Stimulated activated CD4-positive, alpha-beta T cell treated with anti-CD3 and anti-CD28 coated beads, TNF-alpha, amount 100 ng/mL, for 24 hours (primary cell): ENCODE measurements at places on chromosomes 12 and 14.

DNA sequence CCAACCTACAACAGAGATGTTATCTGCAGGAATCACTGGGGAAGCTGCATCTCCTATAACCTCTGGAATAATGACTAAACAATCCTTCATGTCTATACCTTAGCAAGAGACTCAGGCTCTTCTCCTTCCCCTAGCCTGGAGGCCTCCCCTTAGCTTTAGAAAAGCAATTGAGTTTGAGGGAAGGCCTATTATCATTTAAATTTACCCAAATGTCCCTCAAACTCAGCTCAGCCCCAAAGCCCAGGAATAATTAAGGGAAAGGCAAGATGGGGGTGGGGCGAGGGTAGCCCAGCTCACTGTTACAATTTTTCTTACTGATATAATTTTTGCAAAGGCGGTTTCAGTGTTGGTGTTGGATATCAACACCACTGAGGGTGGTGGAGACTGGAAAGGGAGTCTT lies 151.4 kb upstream of the EEA1 start:
- no peak for DNase-seq

DNA sequence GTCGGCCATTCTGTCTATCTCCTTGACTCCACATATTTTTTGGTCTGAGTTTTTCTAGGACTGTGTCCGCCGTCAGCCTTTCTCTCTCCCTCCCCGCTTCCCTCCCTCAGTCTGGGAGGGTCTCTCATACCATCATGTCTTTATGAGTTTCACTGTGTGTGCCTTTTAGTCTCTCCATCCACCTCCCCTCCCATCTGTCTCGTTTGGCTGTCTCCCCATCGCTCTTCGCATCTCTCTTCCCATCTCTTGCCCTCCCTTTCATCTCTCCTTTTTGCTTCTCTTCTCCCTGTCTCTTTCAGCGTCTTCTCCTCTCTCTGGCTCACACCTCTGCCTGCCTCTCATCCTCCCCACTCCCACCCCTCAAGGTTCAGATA lies 6.9 kb upstream of the CISTR start:
- DNase-seq, result no peak

- no peak for DNase-seq
These were observed 199.0 kb downstream of the DUSP6 start for GRCh38 chr12:89153341-89153740.

DNA sequence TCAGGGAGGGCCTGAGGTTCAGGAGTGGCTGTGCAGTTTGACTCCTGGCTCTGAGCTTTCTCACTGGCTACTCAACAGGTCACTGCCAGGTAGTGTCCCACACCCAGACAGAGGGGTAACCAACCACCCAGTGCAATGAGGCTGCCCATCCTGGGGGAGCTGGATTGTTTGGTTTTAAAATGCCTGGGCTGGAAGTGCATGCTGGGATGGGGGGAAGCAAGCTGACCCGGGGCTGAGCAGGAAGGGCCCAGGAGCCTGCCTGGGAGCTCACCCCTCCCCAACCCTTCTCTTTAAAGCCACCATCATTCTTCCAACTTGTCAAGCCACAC lies 12.6 kb upstream of the ABHD12B start:
- DNase-seq, result no peak

DNA sequence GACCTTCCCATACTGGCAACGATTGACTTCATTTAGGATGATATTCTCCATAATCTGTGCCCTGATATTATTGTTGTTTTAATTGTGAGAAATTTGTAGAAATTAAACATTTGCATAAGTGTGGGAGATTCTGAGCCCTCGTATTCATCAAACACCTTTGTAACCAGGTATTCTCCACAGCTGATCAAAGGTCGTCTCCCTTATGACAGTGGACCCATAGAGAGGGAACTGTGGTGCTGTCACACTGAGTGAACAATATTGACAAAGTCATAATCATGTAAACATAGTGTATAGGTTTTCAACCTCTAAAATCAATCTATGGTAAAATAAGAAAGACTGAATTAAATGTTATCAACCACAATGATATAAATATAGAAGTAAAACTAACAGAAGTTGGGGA lies 14.9 kb upstream of the PLEKHG3 start:
- no peak for DNase-seq

GRCh38 chr12:129073157-129073915 lies 220.1 kb downstream of the GLT1D1 start:
- no peak for DNase-seq

- no peak for DNase-seq
These were observed 18.9 kb downstream of the VSX2 start for GRCh38 chr14:74257941-74258763.

DNA sequence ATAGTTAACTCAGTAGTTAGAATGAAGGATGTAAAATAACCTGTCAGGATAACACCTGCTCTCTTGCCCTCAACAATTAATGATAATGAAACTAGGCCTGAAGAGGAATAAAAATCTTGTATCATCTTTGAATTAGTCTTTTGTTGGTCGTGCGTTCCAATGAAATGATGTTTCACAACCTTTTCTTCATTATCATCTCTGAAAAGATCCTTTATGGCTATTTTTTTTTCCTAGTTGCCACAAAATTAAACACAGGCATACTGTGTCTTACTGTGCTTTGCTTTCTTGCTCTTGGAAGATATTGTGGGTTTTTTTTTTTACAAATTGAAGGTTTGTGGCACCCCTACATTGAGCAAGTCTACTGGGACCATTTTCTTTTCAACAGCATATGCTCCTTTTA lies 128.6 kb downstream of the BICD1 start:
- DNase-seq, result no peak

- no peak for DNase-seq
These were observed 319.1 kb downstream of the ZFP36L1 start for GRCh38 chr14:68473794-68474193.

GRCh38 chr12:3175238-3175637 lies 98.1 kb downstream of the TSPAN9 start:
- DNase-seq, result no peak

DNA sequence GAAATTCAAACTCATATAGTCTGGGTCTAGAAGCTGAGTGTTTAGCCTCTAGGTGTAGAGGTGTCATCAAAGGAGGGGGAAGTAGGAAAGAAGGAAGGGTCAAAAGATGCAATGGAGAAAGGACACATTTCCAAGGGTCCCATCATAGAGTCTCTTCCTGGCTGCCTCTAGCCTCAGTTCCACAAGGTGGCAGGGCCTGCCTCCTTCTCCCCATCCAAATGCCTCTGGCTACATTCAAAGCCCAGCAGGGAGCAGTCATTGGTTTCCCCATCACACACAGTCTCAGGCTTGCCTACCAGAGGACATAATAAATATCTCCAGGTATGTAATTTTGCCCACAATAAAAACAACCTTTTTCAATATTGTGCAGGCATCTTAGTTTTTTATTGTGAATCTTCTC lies 2.1 kb upstream of the CCT2 start:
- no peak for DNase-seq

- DNase-seq, result peak; percentile 7
These were observed 67.2 kb downstream of the RIC8B start for GRCh38 chr12:106841510-106842302.

GRCh38 chr14:37202812-37203211 lies 5.1 kb downstream of the MIPOL1 start:
- no peak for DNase-seq

GRCh38 chr12:50188241-50188781 lies 21.1 kb upstream of the CERS5 start:
- no peak for DNase-seq

DNA sequence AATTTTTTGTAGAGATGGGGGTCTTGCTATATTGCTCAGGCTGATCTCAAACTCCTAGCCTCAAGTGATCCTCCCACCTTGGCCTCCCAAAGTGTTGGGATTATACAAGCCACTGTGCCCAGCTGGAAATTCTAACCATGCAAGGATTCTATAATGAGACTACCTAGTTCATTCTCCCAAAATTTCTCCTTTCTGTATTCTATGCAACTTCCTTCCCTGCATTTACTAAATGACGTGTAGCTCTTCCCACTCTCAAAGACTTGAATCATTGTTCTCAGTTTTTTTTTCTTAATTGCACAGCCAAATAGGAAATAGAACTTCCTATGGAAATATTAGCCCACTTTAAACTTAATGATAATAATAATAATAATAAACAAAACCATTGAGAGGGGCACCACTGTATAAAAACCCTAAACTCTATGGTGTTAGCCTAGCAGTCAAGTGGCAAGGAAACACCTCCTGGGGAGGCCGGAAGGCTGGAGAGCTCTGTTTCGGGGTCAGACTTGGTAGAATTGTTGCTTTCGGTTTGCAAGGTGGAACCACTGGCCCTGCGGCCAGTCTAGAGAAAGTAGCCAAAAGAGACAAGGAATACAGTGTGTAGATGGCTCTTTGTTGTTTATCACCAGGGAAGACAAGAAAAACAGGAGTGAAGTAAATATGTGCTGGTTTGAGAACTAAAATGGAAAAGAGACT lies 40.0 kb upstream of the TESC start:
- DNase-seq, result no peak

DNA sequence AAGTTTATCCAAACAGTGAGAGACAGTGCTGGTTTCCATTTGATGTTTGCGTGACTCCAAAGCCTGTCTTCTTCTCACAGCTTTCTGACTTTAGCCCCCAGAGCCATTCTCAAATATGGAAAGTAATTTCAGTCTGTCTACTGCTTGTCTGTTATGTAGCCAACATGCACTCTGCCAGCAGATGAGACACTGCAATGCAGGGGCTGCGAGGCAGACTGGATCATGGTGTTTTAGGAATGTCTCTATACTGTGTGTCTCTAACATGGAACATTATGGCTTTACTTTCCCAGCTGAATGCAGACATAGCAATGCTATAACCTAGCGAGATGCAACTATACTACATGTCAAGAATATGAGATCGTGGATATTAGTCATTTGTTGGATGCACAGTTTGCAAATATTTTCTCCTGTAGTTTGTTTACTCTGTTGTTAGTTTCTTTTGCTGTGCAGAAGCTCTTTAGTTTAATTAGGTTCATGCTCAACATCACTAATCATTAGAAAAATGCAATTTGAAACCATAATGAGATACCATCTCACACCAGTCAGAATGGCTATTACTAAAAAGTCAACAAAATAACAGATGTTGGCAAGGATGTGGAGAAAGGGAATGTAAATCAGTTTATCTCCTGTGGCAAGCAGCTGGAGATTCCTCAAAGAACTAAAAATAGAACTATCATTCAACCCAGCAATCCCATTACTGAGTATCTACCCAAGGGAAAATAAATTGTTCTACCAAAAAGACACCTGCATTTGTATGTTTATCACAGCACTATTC lies 235.8 kb upstream of the TMTC1 start:
- no peak for DNase-seq

DNA sequence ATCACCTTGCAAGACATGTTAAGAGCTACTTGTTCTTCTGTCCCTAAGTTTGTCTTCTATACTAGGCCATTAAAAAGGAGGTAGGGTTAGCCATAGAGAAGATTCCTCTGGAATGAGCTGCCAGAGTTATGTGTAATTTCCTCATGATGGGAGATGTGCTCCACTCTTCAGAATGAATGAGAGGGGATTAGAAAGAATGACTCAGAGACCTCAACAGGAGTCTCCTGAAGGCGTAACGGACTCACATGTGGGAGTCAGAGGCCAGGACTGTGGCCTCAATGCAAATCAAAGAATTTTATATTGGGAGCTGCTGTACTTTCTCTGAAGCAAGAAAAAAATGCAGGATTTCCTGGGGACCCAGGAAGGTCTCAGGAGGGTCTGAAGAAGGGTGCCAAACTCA lies 87.8 kb upstream of the ATXN7L3B start:
- DNase-seq, result no peak

DNA sequence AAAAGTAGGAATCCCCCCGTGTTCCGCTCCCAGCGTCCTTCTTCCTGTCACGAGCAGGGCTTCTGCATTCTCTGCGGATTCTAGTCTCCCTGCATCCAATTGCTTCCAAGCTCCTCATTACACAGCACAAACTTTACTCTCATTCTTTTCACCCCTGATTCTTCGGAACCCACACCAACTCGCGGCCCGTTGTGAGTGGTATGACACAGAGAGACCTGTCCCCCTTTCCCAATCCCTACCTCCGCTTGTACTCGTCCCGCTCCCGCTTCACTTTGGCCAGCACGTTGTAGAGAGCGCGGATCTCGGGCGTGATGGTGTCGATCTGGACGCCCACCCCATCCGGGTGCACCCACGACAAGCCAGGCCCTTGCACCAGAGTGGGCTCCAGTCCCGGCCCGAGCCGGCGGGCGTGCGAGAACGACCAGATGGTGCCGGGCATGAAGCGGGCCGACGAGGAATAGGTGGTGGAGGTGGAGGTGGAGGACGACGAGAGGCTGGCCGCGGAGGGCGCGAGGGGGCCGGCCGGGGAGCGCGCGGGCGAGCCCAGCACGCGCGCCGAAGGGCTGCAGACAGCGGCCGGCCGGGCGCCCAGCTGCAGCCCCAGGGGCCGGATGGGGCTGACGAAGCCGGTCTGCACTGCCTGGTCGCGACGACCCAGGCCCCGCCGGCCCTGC lies 687 bp downstream of the IFFO1 start:
- DNase-seq, result no peak

DNA sequence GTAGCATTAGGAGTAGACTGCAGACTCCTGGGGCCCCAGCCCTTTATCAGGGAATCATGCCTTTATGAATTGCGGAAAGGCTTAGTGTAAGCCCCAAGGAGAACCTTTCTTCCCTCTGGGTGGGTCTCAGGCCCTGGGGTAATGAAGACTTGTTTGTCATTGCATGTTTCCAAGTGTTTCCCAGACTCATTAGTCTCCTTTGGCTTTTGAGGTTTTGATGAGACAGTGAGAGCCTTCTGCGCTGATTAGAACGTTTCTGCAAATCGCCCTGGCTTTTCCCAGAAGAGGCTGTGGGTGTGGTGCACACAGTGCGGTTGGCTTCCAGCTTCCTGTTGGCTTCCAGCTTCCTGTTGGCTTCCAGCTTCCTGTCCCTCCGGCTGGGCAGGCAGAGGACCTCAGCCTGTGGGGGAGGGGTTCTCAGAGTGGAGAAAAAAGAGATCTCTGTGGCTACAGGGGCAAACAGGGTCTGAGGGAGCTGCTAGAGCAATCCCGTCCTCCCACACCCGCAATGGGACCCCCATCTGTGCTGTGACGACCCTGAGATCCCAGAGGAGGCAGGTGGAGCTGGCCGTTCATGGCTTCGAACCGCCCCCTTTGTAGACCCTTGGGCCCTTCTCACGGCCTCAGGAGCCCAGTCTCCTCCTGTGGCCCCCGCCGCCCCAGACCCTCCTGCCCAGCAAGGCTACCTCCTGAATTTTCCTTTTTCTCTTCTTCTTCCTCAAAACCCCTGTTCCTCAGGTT lies 42.1 kb downstream of the GPR68 start:
- peak; percentile 6 for DNase-seq

DNA sequence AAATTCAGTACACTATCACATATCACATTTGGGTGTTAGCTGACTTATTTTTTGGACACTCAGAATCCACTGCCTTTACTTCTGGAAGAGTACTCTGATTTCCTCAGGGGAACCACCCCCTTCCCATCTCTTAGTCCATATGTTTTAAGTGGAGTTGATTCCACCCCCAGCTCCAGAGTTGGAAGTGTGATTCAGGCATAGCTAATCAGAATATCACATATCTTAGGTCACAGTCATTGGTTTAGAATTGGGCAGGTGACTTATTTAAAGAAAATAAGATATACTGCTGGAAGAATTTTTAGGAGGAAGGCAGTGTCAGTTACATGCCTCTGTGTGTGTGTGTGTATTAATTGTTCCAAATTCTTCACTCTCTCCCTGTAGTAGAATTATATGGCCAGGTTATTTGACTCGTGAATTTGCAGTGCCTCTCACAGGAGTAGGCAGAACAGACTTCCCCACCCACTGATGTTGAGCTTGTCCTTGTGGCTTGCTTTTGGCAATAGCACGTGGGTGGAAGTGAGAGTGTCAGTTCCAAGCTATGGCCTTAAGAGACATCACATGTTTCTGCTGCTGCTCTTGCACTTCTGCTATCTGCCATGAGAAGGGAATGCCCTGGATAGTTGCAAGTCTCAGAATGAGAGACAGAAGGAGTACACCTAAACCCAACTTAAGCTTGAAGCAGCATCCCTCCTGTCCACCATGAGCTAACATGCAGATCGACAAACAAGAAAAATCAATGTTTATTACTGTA lies 6.4 kb upstream of the GAS2L3 start:
- no peak for DNase-seq
